Activated naive CD4-positive, alpha-beta T cell treated with anti-CD3 and anti-CD28 coated beads, Interleukin-2, amount 50 U/mL, for 72 hours (primary cell): ENCODE measurements at places on chromosomes 2 and 18.

DNA sequence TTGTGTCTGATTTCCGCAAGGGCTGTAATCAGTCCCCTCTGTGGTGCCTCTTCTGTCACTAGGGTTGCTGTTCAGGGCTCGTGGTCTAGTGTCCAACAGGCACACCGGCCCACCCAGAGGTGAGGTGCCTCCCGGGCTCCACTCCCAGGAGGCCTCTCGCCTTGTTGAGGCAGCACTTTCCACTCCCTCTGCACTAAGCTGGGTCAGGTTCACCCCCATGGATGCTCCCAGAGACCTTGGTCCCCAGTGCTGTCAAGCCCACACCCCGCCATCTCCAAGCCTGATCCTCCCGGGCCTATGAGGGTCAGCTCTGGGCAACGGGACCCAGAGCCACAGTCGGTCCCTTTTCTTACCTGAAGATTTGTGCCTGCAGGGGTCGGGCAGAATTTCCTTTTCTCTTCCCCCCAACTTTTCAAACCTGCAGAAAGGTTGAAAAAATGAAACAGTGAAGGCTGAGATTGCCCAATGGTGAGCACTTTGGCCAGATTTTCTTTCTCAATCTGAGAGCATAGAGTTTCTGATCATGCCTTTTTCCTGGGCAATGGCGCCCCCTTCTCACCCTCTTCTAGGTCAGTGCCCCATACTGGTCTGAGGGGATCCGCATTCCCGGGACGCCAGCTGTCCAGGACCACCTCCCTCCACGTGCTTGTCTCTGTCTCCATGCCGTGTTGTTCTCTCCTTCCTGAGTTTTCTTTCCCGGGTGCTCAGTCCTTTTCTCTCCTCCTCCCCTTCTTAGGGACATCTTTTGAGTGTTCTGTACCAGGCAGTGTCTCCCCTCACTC is 148.0 kb downstream of the ASB1 start:
- no peak for DNase-seq

- no peak for DNase-seq
Observed at GRCh38 chr2:157420771-157421323, 23.0 kb downstream of the CYTIP start.

DNA sequence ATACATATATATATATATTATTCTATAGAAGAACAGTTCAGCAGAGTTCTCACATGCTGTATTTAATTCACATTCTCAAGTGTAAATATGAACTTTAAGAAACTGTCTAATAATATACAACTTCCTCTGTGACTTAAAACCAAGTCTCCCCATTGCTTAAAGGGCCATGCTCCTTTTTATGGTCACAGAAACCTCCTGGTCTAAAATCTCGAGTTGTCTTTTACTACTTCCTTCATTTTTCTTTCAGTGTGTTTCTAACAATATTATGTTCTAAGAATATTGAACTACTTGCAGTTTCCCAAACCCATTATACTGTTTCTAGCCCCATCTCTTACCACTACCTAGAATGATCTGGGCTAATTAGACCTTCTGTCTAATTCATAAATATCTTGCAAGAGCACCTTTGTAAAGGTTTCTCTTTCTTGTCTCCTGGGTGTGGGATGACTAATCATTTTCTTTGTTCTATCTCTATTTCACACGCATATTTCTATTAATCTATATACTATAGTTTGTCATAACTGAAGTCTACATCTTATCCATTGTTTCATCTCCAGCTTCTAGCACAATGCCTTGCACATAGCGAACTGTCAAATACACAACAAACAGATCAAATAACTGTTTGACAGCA is 48.8 kb downstream of the ERBB4 start:
- DNase-seq = no peak

- no peak for DNase-seq
Observed at GRCh38 chr2:37189452-37190153, 1.1 kb upstream of the SULT6B1 start.

DNA sequence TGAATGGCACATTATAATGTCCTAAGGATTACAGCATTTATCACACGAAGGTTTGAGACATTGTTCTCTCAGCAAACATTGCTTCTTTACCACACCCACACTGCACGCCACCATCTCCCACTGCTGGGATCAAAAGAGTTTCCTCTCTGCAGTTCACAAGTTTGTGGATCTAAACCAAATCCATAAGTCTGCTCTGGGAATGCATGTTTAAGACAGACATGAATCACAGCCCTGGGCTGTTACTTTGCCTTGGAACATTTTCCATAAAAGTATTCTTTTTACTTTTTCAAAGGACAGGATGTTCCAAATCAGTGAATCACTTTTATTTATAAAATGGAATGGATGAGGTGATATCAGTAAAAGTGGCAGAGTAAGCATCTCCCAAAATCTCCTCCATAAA is 36.1 kb downstream of the STPG4 start:
- DNase-seq = no peak

DNA sequence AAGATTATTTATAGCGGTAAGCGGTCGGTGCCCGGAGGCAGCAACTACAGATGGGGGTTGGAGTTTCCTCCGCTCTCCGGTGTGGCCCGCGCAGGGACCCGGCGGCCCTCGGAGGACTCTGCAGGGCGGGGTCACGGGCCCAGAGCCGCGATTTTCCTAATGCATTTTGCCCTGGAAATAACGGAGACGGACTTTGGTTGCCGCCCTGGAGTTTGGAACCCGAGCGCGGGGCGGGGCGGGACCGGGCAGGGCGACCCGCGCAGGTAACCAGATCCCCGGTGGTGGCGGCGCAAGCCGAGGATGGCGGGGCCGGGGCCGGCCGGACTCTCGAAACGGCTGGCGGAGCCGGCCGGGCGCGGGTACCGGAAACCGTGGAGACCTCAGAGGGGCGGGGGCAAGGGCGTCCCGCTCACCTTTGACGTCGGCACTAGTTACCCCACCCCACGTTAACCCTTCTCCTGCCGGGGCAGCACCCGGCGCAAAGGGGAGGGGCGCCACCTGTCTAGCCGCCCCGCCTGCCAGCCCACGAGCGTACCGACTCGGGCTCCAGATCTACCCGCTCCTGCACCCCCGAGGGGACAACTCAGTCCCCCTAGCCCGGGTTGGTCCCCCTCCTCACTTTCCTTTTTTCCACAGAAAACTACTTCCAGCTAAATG is 2.9 kb downstream of the CYP26B1 start:
- no peak for DNase-seq

- peak; percentile 9 for DNase-seq
Observed at GRCh38 chr2:71610671-71611070, 157.3 kb downstream of the DYSF start.

DNA sequence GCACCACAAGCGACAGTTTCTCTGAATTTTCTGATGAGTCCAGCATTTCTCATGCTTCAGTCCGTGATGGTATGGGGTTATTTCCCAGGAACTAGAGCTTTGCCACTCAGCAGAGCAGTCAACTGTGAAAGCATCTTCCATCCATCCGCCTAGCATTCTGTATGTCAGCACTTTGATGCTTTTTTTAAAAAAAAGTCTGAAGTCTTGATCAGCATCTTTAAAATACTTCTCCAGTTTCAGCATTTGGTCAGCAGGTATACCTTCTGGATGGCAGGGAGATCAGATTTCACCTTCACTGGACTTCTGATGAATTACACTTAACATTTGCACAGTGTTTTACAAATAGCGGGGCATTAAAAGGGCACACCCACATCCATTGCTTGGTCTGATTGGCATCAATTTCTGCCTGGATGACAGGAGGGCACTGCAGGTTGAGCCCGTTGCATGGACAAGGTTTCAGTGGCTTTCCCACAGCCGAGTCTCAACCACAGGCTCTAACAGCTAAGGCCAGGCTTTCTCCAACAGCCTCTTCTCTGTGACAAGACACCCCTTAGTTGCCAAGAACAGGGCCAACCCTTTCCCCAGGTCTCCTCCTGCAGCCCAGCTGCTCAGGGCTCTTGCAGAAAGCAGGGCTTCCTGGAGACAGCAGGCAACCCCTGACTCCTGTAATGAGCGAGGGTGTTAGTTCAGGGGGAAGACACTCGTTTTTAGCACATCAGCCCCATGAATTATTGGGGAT is 54.0 kb downstream of the EMILIN2 start:
- DNase-seq = no peak

DNA sequence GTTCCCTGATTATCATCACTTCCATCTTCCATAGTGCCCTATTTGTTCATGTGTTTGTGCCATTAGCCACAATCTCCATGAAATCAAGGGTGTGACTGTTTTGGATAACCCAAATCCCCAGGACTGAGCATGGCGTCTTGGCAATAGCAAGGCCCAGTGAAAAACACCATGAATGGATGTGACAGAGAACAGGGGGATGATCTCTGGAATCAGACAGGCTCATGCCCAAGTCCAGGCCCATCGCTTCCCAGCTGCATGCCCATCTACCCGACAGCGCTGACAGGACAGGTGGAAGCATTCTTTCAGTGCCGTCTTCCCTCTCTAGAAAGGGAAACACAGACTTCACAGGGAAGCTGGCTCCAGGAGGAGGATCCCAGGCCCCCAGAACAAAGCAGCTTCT is 50.0 kb downstream of the HDLBP start:
- DNase-seq = no peak

- DNase-seq = no peak
Observed at GRCh38 chr2:200258081-200258480, 48.4 kb upstream of the SPATS2L start.

GRCh38 chr2:186879312-186879711 is 30.3 kb upstream of the ZSWIM2 start:
- no peak for DNase-seq

DNA sequence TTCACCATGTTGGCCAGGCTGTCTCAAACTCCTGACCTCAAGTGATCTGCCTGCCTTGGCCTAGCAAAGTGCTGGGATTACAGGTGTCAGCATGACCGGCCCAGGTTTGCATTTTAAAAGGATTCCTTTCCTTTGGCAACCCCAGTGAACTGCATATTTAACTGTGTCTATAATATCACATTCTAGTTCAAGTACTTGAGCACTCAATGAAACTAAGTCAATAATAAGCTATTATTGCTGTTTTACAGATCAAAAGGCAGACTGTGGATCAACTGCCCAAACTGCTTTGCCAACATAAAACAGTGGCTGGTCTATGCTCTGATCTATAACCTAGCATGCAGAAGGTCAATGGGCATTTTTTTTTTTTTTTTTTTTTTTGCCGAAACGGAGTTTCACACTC is 144.5 kb downstream of the USP34 start:
- no peak for DNase-seq

- DNase-seq = peak; percentile 64
Observed at GRCh38 chr2:208017721-208018120, 7.6 kb downstream of the PLEKHM3 start.

GRCh38 chr18:28791101-28791500 is 614.2 kb upstream of the CDH2 start:
- DNase-seq = no peak

DNA sequence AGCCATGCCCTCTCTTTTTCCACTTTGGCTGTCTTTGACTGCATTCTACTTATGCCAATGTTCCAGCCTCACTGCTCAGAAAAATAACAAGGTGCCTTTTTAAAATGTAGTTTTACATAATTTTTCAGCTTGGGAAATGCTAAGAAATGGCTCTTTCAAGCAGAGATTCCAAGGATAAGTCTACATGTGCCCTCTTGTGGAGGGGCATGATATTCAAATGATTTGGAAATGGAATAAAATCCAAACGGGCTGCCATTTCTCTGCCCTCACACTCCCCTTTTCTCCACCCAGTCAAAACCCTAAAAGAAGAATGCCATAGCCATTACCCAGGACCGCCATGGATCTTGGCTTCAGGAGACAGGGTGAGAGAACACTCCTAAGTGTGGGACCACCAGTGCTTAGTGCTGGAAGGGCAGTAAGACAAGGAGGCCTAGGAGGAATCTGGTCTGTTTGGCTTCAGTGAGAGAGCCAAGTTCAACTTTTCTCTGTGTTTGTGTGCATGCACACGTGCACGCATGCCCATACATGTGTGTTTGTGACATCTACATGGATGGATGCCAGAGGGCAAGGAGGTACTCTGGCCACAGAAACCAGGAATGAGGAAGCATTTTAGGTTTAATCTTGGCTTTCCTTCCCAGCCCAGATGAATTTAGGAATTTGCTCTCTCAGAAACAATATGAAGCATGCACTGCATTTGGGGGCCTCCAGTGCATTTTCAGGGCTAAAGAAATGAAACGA is 174.0 kb upstream of the SLC14A2 start:
- DNase-seq = no peak

DNA sequence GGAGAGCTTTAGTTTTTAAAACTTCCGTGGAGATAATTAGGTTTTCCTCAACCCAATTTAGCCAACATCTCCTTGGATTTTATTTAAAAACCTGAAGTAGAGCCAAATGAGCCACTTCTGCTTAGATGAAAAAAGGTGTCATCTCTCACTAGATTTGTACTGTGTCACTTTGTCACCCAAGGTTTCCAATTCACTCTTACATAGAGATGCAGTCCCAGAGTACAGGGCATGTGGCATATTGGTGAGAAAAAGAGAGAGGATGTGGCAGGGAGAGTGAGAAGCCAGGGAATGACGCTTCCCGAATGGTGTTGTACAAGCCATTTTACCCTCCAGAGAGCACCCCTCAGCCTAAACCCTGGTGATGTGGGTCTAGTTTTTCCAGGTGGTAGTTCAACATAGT is 44.4 kb upstream of the CTLA4 start:
- no peak for DNase-seq

- no peak for DNase-seq
Observed at GRCh38 chr2:60534052-60534685, 19.3 kb downstream of the BCL11A start.

GRCh38 chr2:216720722-216721121 is 25.4 kb upstream of the IGFBP5 start:
- no peak for DNase-seq

- no peak for DNase-seq
Observed at GRCh38 chr18:3074087-3074486, 61.1 kb upstream of the LPIN2 start.

- no peak for DNase-seq
Observed at GRCh38 chr2:216985658-216986141, 125.8 kb upstream of the TNP1 start.

GRCh38 chr2:120300385-120300784 is 45.6 kb upstream of the INHBB start:
- DNase-seq = no peak

- no peak for DNase-seq
Observed at GRCh38 chr2:104854498-104855220, 744 bp downstream of the POU3F3 start.

DNA sequence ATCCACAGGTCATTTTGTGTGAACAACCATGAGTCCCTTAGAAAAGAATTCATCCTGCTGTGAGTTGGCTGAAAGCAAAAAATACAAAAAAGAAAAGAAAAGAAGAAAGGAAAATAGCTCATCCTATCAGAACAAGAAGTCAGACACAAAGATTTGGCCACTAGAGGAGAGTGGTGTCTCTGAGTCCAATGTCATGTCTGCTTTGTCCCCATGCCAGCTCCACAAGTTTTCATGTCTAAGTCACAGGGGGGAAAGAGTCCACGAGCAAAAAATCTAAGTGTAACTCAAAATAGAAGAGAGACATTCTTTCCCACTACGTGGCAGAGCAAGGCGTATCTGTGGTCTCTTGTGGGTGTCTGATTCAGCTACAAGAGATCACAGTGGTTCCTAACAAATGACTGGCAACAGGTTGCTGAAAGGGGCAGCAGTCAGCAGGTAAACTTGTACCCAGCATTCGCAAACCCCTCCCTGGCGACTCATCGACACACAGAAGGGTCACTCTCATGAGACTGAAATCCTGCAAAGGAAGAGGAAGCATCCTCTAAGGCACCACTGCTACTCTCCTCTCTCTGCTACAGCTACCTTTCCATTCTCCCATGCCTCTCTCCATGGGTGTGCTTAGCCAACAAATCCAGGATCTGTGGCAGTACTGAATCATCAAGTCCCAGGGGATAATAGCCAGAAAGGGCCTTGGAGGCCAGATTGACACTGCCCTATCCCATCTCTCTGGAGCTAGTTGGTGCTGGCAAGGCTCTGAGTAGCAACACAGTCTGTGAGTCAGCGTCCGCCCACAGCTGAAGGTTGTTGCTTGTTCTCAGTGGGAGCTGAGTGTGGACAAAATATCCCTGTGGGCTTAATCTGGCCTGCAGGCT is 123.0 kb upstream of the SLC39A10 start:
- peak; percentile 61 for DNase-seq
